Thymus (tissue), 14 donors: ENCODE measurements at places on chromosomes 6 and 20.

GRCh38 chr6:21158149-21158548 is 435.4 kb upstream of the SOX4 start:
- no peak for DNase-seq

- no peak for DNase-seq
Measured at GRCh38 chr20:11337361-11338130, 580.1 kb upstream of the BTBD3 start.

DNA sequence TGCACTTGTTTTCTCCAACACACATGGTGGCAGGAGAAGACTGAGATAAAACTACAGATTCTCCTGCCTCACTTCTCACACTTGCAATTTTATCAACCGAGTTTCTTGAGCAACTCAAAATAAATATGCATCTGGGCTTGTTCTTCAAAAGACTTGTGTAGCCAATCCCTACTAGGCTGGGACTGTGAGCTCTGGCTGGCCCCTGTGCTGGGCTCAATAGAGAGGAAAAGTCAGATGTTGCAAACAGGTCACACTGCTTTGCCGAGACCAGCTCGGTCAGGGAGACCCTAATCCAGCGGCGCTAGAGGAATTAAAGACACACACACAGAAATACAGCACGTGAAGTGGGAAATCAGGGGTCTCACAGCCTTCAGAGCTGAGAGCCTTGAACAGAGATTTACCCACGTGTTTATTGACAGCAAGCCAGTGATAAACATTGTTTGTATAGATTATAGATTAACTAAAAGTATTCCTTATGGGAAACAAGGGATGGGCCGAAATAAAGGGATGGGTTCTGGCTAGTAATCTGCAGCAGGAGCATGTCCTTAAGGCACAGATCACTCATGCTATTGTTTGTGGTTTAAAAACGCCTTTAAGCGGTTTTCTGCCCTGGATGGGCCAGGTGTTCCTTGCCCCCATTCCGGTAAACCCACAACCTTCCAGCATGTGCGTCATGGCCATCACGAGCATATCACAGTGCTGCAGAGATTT is 32.7 kb downstream of the FAM50B start:
- DNase-seq: no peak

DNA sequence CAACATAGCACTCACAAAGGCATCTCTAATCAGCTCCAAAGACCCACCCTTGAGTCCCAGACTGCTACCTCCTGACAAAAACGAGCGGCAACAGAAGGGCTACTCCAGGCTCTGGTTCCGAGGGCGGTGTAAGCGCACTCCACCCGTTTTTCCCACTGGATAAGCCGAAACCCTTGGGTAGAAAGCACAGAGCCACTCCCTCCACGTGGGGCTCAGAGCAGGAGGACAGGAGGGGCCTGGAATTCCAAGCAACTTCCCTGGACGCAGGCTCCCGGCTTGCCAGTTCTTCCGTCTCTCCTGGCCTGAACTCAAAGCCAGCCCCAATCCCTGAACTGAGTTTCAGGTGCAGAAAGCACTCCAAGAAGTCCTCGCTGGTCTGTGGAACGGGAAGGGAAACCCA is 7.4 kb downstream of the GMEB2 start:
- no peak for DNase-seq

- no peak for DNase-seq
Measured at GRCh38 chr20:25032065-25032477, 25.9 kb downstream of the ACSS1 start.

- DNase-seq: no peak
Measured at GRCh38 chr6:15101130-15101529, 144.7 kb upstream of the JARID2 start.

DNA sequence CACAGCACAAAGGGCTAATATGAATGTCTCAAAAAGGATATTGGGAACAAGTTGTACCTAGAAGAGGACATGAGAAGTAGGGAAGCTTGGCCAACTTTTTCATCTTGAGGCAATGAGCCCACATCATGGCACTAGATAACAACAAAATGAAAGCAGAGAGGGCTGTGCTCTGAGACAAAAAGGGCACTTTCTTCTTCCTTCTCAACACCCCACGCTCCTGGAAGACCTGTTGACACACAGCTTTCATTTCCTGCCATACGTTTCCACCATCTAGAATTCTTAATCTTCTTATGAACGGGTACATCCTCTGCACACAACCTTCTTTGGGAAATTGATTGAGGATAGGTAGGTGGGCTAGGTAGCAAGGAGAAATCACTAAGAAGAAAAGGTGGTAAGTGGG is 187.8 kb upstream of the STXBP5 start:
- DNase-seq: no peak

DNA sequence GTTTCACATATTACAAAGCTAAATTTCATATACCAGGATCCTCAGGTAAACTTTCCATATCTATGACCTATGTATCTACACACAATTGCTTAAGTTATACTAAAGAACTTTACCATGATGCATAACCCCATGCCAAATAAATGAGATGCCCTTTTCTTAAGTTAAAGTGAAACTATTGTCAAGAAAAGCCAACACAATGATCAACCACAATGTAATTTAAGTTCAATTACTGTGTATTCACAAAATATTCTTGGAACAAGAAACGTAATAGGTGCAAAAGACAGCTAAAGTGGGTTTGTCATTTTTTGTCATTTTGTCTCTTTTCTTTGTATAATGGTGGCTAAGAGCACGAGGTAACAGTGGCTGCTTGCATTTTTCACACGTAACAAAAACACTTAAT is 158.0 kb upstream of the SHLD1 start:
- no peak for DNase-seq

GRCh38 chr6:11069760-11070159 is 23.9 kb upstream of the SMIM13 start:
- DNase-seq: no peak

- DNase-seq: no peak
Measured at GRCh38 chr6:66184091-66184490, 477.1 kb upstream of the EYS start.

DNA sequence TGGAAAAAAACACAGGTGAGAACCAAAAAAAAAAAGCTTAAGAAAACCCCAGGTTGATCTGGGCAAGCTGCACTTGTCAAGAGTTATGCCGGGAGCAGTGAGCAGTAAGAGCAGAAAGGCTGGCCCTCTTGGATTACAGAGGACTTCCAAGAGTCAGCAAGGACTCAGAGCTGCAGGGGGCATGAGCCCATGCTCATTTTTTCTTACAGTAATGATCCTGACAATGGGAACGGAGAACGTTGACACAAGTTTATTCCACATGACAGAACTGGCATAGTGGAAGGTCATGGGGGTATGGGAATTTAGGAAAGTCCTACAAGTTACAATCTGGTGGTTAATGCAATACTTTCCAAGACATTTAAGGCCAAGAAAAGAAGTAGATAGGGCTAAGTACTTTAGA is 256.6 kb downstream of the GMDS start:
- no peak for DNase-seq

GRCh38 chr6:109036574-109037294 is 57.9 kb downstream of the SESN1 start:
- DNase-seq: no peak

DNA sequence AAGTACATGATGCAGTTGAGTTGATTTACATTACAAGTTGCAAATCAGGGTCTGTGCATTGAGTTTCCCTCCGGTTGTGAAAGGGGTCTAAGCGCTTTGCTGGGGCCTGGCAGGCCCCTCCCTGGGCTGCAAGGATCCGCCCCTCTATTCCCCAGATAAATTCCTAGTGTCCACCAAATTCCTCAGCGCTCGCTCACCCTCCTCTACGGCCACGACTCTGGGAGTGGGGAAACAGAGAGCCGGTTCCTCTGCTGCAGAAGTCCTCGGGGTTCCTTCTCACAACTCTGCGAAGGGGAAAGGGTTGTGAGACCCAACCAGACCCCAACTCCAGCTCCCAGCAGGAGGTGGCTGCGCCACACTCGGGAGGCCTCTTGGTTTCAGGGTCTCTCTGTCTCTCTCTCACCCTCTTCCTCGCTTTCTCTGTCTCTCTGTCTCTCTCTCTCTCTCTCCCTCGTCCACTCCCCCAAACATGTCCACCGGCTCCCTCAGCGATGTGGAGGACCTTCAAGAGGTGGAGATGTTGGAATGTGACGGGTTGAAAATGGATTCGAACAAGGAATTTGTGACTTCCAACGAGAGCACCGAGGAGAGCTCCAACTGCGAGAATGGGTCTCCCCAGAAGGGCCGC is at the start of gene TCF21:
TCF21 (plus strand) TSS at position 185 of the 628 bp plus-strand sequence; CDS start at position 470, 285 bp downstream.
- no peak for DNase-seq

- no peak for DNase-seq
Measured at GRCh38 chr6:113979937-113980336, 9.0 kb upstream of the HDAC2 start.

DNA sequence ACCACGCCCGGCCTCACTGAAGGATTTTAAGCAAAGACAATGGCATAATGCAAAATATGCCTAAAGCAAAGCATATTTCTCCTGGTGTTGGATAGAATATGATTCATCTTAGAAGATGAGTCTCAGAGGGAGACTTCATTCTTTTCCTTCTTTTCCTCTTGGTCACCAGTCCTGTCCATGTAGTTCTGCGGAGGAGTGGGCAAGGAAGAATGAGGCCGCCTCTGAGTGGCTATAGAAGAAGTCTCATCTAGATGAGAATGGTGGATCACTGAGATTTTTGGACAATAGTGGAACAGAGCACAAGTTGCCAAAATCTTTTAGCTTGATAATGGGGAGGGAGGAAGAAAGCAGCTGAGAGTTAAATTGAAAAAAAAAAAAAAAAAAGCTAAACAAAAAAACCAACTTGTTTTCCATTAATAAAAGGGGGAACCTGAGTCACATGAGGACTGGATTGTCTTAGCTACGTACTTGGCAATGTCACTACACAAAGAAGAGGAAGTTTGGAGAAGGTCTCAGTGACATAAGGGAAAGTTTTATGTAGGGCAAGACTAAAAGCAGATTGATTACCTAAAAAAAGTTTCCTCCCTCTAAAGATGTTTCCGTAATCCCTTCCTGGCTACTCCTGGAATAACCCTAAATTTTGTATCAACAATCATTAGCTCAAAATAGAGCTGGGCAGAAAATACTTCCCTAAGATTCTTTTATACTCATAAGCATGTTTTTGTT is 6.0 kb downstream of the CD83 start:
- DNase-seq: no peak

GRCh38 chr6:28817808-28818145 is 106.0 kb downstream of the TRIM27 start:
- DNase-seq: no peak

DNA sequence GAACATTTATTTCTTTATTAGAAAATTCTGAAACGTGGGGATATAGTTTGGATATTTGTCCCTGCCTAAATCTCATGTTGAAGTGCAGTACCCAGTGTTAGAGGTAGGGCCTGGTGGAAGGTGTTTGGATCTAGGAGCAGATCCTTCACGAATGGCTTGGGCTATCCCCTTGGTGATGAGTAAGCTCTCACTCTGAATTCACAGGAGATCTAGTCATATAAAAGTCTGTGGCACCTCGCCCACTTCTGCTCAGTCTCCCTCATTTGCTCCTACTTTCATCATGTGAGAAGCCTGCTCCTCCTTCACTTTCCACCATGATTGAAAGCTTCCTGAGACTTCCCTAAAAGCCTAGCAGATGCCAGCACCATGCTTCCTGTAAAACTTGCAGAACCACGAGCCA is 96.8 kb upstream of the GJE1 start:
- DNase-seq: no peak

- no peak for DNase-seq
Measured at GRCh38 chr6:144581812-144582537, 296.8 kb downstream of the UTRN start.

- DNase-seq: no peak
Measured at GRCh38 chr20:51930775-51931174, 128.5 kb upstream of the SALL4 start.

DNA sequence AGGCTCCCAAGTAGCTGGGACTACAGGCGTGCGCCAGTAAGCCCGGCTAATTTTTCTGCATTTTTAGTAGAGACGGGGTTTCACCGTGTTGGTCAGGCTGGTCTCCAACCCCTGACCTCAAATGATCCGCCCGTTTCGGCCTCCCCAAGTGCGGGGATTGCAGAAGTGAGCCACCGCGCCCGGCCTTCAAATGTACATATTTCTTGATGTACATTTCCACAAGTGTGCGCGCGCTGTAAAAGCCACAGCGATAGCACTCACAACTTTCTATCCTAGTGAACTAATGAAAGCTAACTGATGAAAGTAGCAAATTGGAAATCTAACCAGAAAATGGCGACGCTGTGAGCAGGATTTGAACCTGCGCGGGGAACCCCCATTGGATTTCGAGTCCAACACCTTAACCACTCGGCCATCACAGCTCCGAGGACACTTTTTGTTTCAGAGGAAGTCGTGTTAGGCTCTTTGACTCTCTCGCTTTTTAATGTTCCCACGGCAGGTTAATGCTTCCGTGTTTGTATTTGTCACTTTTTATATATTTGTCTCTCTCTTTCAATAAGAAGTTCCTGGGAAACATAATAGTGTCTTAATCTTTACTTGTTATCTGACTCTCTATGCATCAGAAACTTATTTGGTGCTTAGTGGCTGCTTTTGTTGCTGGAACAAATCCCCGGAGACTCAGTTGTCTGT is 199.4 kb upstream of the ZNF184 start:
- peak; percentile 35 for DNase-seq

DNA sequence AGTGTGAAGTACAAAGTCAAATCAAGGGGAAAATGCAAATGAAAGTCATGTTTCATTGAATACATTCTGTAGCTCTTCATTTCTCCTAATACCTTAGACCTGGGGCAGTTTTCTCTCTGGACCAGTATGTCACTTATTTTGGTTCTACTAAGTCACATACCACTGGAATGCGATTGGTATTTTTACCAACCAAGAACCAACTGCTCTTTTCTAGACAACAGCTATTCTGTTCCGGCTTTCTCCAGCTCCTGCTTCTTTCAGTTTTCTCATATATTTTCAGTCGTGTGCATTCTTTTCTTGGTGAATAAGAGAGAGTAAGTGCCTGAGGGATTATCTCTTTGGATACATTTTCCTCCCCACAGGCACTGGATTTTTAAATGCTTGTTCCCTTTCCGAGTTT is 39.2 kb upstream of the SPACA1 start:
- no peak for DNase-seq

GRCh38 chr6:116507324-116507723 is 4.1 kb upstream of the CALHM5 start:
- DNase-seq: no peak

DNA sequence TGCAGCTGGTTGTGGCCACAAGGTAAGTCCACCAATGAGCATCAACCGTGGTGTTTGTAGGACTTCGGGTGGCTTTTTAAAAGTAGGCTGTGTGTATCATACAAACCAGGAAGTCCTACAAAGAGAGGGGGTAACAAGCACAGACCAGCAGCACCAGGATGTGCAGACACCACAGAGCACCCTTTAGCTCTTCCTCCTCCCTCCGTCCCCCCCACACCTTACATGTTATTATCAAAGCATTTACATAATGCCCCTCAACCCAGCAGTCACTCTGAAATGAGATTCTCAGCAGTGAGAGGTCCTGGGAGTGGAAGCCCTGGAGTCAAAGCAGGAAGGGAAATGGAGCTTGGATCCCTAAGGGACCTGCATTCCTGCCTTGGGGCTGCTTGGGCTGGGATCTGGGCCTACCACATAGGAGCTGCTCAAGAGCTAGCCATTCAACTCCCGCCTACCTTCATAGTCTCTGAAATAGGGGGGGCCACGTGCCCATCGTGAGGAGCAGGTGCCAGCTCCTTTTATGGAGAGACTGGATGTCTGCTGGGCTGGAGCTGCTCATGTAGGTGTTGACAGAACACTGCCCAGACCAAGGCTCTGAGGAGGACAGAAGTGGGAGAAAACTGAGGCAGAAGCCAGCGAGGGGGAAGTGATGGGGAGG is 90.6 kb downstream of the PSMB1 start:
- no peak for DNase-seq

- DNase-seq: no peak
Measured at GRCh38 chr6:18792866-18793265, 405.7 kb downstream of the RNF144B start.

- DNase-seq: no peak
Measured at GRCh38 chr6:117906507-117906957, 532 bp upstream of the SLC35F1 start.

- DNase-seq: no peak
Measured at GRCh38 chr20:16451982-16452381, 121.3 kb downstream of the KIF16B start.
